ENCODE measurements at places on chromosomes 3 and 15.

DNA sequence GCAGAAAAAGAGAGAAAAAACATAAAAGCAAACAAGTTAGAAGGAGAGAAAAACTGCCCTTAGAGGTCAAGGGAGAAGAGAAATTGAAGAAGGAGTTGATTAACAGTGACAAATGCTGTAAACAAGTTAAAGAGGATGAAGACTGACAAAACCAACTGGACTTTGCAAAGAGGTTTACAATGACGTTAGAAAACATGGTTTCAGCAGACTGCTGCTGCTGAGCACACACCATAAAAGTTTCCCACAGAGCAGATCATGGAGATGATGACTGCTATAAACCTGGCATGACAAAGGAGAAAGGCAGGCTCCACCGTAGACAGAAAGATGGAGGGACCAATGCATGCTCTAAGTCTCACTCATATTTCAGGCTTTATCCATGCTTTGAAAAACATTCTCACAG is 78.7 kb downstream of the POLQ start:
- DNase-seq: no peak

DNA sequence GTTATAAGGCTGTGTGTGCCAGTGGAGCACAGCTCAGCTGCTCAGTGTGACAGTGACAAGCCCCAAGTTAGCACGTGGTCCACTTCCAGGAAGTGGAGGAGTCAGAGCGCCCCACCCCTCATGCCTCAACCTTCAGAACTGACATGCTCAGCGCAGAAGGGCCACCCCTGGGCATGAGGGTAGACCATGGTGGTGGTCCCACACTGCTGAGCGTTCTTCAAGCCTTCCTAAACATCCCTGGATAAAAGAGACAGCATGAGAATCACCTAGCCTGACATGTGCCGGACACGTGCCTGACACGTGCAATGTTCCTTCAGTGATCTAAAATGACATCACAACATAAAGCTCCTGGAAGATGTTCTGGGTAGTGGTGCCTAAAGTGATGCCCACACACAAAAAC is 16.8 kb downstream of the ATP10A start:
- DNase-seq: no peak

DNA sequence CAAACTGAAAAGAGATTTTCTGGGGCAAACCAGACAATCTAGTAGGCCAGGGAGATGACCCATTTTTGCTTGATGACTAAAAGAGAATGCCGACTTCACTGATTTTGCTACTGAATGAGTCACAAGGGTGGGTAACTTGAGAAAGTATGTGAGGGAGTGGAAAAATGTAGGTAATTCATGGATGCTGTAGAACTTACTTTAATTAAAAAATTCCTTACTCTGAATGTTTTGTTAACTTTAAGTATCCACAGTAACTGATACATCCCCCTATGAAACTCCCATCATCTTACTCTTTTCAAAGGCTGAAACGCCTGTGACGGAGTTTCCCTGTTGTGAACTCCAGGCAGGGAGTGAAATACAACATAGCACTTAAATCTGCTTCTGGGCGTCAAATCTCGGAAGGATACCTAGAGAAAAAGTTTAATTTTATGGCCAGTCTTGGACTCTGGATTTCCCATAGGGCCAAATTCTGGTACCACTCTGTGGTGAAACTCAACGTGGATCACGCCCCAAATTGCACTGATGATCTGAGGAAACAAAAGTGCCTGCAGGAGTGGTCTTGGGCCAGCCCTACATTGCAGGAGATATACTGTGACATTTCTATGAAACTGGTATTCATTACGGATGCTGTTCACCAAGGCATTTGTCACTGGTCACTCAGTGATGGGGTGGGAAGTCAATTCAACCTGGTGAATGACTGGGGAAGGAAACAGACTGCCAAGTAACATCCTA is 24.0 kb downstream of the GOLIM4 start:
- no peak for DNase-seq

DNA sequence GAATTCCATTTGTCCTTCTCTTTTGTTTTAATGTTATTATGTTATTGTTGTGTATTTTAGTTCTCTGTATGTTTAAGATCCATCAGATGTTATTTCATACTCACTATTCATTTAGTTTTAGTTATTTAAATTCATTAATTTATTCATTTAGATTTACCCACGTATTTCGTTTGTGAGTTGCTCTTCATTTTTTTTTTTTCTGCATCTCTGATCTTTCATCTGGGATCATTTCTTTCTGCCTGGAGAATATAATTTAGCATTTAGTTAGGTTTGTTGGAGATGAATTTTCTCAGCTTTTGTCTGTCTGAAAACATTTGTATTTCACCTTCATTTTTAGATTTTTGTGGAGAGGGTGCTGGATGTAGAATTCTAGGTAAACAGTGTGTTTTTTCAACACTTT is 12.9 kb downstream of the NEO1 start:
- no peak for DNase-seq

- DNase-seq: no peak
Measured at GRCh38 chr3:129230311-129231019, 18.9 kb upstream of the COPG1 start.

DNA sequence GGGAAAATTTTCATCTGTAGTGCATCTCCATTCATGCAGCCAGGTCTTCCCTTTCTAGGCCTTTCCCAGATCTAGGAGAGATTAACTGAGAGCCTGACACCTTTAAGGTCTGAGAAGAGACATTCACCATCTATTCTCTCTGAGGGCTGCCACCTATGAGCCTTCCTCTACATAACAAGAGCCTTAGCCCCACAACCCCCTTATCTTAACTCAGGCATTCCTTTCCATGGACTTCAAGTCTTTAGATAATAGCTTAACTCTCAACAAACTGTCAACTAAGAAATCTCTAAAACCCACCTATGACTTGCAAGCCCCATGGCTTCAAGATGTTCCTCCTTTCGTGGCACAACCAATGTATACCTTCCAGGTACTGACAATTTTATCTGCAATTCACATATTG is 121.0 kb downstream of the GABRB3 start:
- DNase-seq: no peak

Data from stimulated activated CD8-positive, alpha-beta memory T cell treated with anti-CD3 and anti-CD28 coated beads, Interleukin-4, amount 100 ng/mL, for 1 hour (primary cell).